ENCODE measurements at places on chromosomes 7 and 10.

GRCh38 chr7:137836113-137836509 is 10.7 kb downstream of the DGKI start:
- DNase-seq = no peak

- no peak for DNase-seq
These were observed 145.6 kb downstream of the GLCCI1 start for GRCh38 chr7:8114175-8114574.

GRCh38 chr10:49240946-49241345 is 52.8 kb upstream of the TMEM273 start:
- no peak for DNase-seq

DNA sequence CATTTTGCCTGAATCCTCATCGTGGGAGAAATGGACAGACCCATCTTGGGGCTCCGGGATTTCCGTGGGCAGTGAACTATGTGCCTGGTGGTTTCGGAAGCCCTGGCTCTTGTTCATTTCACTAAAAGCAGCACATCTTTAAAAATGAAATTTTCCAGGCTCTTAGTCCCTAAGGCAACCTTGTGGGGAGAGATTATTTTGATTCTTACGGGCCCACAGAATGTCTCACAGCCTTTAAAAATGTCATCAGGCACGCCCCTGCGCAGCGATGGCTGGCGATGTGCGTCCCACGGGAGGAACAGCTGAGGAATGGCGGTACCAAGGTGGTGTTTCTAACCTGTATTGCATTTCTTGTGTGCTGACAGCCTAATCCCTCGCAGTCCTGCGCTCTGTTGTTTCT is 189.7 kb downstream of the CCDC3 start:
- no peak for DNase-seq

- DNase-seq = peak; percentile 59
These were observed 735 bp downstream of the ZNF394 start for GRCh38 chr7:99499371-99499720.

DNA sequence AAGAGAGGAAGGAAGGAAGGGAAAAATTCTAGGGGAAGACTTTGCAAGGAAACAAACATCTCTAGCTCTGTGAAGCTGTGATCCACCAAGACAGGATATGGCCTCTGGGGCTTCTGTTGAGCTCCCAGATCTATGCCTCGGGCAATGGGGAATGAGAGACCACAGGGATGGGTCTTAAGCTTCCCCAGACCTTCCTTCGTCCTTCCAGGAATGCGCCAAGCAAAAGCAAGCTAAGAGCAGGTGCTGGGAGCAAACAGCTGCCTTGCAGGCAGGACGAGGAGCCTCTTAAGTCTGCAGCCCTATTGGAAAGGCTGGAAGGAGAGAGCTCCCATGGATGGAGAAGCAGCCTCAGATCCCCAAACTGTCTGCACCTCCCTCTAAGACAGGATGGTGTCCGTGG is 21.9 kb upstream of the ELN start:
- DNase-seq = no peak

- peak; percentile 51 for DNase-seq
These were observed 114.2 kb downstream of the DYNC1I1 start for GRCh38 chr7:95886501-95887090.

GRCh38 chr7:157299613-157300368 is 37.0 kb upstream of the DNAJB6 start:
- no peak for DNase-seq

- no peak for DNase-seq
These were observed 72.9 kb downstream of the DYNC2I1 start for GRCh38 chr7:158929306-158929705.

DNA sequence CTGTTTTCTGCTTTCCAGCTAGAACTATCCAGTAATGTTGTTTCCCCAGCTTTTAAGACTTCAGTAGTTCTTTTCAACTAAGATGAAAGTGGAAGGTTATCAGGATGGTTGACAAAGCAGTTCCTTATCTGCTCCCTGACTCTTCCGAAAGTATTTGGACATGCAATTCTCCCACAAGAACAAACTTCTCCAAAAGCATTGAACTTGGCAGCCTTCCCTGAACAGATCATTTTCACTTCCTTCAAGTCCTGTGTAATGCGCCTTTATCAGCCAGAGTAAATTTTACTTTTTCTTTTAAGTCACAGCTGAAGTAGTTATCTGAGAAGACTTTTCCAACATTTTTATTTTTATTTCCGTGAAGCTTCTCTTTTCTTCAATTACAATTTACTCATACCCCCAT is 39.7 kb downstream of the CDC14C start:
- no peak for DNase-seq

DNA sequence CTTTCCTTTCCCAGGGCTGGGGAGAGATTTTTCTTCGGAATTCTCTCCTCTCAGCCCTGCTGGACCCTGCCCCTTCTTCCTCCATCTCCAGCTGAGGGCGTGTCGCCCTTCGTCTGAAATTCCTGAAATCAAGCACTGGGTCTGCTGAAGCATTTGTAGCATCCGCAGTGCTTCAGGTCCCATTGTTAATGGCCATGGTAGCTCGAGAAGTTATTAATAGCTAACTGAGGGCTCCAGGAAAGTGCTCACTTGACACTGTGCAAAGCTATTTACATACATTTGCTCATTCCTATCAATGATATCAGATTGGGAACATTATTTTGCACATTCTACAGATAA is 515 bp downstream of the FAM149B1 start:
- no peak for DNase-seq

- peak; percentile 88 for DNase-seq
These were observed 136.7 kb downstream of the HECW1 start for GRCh38 chr7:43248961-43249822.

- DNase-seq = no peak
These were observed 29.5 kb upstream of the DNAAF5 start for GRCh38 chr7:696812-697551.

- no peak for DNase-seq
These were observed 16.3 kb downstream of the RBM33 start for GRCh38 chr7:155660758-155661093.

DNA sequence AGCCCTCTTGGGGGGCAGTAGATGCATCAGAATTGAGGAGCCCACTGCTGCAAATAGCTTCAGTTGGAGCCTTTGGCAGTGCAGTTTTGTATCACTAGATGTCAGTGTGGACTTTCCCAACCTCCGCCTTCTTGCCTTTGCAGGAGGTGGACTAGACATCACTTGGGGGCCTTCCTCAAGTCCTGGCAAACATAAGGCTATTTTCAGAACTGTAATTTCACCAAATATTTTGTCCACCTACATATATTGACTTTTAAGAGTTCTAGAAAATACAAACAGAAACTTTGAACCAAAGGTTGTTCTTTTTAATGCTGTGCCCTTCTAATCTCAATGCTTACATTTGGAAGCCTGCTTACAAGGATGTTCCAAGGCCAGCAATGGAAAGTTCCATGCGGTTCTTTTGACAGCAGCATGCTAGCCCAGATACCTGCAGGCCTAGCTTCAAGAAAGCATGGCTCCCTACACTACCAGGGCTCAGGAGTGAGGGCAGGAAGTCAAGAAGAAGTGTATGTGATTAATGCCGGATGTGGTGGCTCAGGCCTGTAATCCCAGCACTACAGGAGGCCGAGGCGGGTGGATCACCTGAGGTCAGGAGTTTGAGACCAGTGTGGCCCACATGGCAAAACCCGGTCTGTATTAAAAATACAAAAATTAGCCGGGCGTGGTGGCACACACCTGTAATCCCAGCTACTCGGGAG is 8.0 kb upstream of the ZNRF2 start:
- peak; percentile 58 for DNase-seq

DNA sequence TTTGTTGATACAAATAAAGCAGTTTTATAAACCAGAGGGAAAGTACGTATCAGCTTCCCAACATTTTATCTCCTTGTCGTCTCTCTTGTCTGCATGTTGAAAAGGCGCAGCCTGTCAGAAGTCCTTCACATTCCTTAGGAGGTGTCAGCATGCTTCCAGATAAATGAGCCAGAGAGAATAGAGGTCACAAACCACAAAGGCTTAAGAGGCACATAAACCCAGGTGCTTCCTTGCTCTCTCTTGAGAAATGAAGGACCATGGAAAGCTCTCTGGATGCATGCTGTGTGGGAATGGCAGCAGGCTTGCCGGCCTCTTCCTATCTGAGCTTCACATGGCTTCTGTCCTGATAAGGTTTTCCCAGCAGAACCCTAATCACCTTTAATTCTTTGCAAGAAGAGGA is 448.5 kb downstream of the XPNPEP1 start:
- no peak for DNase-seq
